Cardiac fibroblast (primary cell): ENCODE measurements at places on chromosomes 13 and 19.

GRCh38 chr13:64397701-64398100 lies 2832.4 kb downstream of the PCDH9 start:
- peak; percentile 1 for DNase-seq

- no peak for DNase-seq
Observed at GRCh38 chr13:113393226-113393562, 29.3 kb upstream of the GRTP1 start.

GRCh38 chr13:74346960-74347359 lies 212.8 kb upstream of the KLF12 start:
- no peak for DNase-seq

GRCh38 chr13:99404005-99404755 lies 97.0 kb upstream of the GPR183 start:
- DNase-seq: no peak

DNA sequence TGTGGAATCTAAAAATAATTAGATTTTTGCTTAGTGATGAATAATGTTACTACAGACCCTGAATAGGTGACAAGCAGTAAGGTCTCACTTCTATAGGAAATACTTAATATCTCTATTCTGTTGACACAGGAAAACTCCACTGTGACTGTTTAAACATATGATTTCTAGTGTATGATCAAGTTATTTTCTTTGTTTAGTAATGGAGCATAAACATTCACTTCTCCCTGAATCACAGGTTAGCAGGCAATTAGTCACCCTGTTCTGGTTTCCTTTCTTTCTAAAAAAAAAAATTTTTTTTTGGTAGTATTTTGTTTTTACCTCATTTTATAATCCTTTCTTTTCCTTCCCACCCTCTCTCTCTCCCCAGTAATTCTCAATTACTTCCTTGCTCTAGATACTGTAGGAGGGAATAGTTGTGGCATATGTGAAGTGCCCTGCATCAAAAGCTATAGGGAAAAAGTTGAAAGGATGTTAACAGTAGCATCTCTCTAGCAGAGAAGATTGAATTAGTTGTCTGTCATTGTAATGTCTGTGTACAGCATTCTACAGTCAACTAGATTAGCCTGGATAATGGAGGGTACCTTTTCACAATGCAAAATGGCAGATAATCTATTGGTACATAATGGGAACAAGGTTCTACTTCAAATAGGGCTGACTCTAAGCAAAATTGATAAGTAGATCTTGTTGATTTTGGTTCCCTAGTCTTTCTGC lies 3.5 kb downstream of the HS6ST3 start:
- DNase-seq: peak; percentile 42
